ENCODE measurements at places on chromosomes 4 and X.

DNA sequence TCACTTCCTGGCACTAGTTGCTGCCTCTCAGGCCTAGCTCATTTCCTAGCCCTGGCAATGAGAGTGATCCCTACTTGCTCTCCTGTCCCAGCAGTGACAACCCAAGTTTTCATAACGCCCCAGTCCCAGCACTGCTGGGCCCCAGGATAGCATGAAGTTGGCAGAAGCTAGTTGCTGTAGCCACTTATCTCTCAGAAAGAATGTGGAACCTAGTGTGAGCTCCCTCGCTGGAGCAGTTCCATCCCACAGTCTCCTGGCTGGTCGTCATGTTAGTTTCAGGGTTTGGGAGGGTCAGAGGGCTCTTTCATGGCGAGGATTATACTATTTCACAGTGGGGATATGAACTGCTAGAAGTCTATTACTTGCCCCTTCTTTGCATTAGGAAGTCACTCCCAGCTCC, 5.1 kb downstream of the PF4 start:
- DNase-seq = no peak

GRCh38 chr4:100981447-100982204, 365.7 kb downstream of the PPP3CA start:
- DNase-seq = no peak

- no peak for DNase-seq
Observed at GRCh38 chr4:10207116-10207515, 90.5 kb upstream of the WDR1 start.

DNA sequence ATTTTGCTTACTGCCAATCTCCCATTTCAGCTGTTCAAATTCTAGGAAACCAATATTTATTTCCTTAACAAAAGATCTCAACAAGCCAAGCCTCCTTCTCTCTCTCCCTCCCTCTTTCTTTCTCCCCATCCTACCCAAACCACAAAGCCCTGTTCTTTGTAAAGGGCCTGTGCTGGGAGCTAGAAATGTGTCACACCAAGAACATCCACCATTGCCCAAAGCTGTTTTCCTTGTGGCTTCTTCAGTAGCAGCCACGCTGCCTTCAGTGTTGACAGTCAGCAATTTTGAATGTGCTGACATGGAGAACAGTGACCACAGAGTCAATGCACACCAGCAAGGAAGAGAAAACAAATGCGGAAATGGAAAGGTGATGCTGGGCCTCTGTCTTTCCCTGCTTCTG, 203.0 kb downstream of the MAML3 start:
- DNase-seq = no peak
